ENCODE measurements at places on chromosomes 16 and 17. TPM values are rescaled to one million over a fixed set of nuclear protein-coding genes. Genes with fewer than 3 reads are reported as not detected.
A peak's percentile ranks its signal among the peaks of the same experiment; 100 is the strongest.

- no peak overlapping the region for H3K4me3 ChIP-seq
- peaks cover 11% of the 10 kb centered on the region for H3K27me3 ChIP-seq
- no peak overlapping the region for H3K27ac ChIP-seq
- no peaks in the 10 kb centered on the region for H3K36me3 ChIP-seq
- DNase-seq = no peak
Measured at GRCh38 chr16:54128629-54129234, 157.9 kb downstream of the IRX3 start.

- H3K27ac ChIP-seq = no peak overlapping the region
- H3K27me3 ChIP-seq = no peaks in the 10 kb centered on the region
- H3K4me3 ChIP-seq = no peak overlapping the region
- H3K4me1 ChIP-seq = no peaks in the 10 kb centered on the region
- DNase-seq = no peak
- H3K36me3 ChIP-seq = peaks cover 23% of the 10 kb centered on the region
Measured at GRCh38 chr17:37317867-37318266, 57.9 kb upstream of the C17orf78 start.

- H3K27ac ChIP-seq = no peak overlapping the region
- no peaks in the 10 kb centered on the region for H3K4me1 ChIP-seq
- H3K27me3 ChIP-seq = no peaks in the 10 kb centered on the region
- no peak overlapping the region for H3K4me3 ChIP-seq
Measured at GRCh38 chr16:64627781-64628180, 494.1 kb downstream of the CDH11 start.

- H3K36me3 ChIP-seq = no peaks in the 10 kb centered on the region
- H3K27me3 ChIP-seq = peaks cover 6% of the 10 kb centered on the region
- H3K4me3 ChIP-seq = no peak overlapping the region
- no peak overlapping the region for H3K27ac ChIP-seq
Measured at GRCh38 chr16:2719328-2720063, 528 bp downstream of the PRSS27 start.

GRCh38 chr17:45874151-45874550, 20.2 kb upstream of the MAPT start:
- H3K27ac ChIP-seq = no peak overlapping the region
- peaks cover 13% of the 10 kb centered on the region for H3K27me3 ChIP-seq
- DNase-seq = no peak

- H3K36me3 ChIP-seq = no peaks in the 10 kb centered on the region
- no peak overlapping the region for H3K27ac ChIP-seq
- H3K27me3 ChIP-seq = peaks cover 3% of the 10 kb centered on the region
- H3K4me3 ChIP-seq = no peak overlapping the region
- DNase-seq = no peak
Measured at GRCh38 chr17:55601874-55602364, 90.7 kb upstream of the SMIM36 start.

DNA sequence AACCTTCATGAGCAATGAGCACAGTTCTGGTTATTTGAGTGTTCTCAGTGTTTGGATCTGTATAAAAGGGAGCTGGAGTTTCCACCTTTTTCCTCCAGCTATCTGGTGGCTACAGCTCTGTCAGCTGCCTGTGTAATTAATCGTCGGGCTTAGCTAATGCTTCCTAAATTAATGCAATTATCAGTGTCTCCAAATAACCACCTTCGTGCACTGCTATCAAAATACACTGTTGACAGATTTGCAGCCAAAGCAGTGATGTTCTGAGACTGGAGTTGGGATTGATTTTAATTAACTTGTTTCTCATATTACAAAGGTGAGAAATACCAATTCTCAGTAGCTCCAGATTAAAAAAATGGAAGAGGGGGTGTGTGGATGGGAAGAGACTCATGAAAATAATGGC, 325.8 kb downstream of the CBLN1 start:
- DNase-seq = no peak
- no peaks in the 10 kb centered on the region for H3K27me3 ChIP-seq
- no peak overlapping the region for H3K4me3 ChIP-seq
- H3K27ac ChIP-seq = no peak overlapping the region
- no peaks in the 10 kb centered on the region for H3K4me1 ChIP-seq
- H3K36me3 ChIP-seq = no peaks in the 10 kb centered on the region

DNA sequence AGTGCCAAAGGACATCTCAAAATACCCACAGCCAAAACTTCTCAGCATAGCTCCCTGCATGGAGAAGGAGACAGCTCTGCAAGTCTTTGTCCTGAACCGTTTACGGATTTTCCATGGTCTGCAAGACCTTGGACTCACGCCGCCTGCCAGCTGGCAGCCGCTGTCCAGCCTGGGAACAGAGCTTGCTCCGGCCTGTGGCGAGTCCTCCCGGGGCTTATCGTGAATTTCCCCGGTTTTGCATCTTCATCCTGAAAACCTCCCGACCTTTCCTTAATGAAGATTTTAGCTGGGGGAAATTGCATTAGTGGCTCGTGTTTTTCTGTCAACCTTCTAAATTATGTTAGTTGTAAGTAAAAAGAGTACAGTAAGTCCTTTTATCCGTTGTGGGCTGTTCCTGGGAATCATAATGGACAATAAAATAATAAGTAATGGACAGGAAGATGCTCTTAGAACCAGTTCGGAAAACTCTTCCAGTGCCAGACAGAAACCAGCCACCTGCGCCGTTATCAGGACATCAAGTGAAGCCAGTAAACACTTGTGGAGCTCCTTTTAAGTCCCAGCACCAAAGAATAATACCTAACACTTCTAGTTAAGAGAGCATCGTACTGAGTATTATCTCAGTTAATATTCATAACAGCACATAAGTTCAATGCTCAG, 112.4 kb upstream of the NOL11 start:
- H3K4me3 ChIP-seq = no peak overlapping the region
- no peaks in the 10 kb centered on the region for H3K27me3 ChIP-seq
- H3K27ac ChIP-seq = no peak overlapping the region
- H3K4me1 ChIP-seq = no peaks in the 10 kb centered on the region
- DNase-seq = no peak

DNA sequence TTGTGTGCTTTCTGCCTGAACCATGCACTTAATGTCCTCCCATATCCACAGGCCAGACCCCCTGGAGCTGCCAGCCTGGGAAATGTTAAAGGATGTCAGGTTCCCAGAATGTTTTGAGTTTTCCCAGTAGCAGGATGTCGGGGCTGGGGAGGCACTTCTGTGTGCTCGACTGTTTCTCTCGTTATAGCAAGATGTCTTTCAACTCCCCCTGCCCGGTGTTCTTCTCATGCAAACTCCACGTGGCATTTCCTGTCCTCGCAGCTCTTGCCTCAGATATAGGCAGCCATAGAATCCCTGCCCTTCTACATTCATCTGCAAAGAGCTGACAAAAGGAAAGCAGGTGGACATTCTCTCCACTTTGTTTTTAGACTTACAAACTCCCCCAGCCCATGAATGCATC, 457.2 kb upstream of the CDH11 start:
- H3K27ac ChIP-seq = no peak overlapping the region
- H3K36me3 ChIP-seq = no peaks in the 10 kb centered on the region
- no peak for DNase-seq
- no peaks in the 10 kb centered on the region for H3K27me3 ChIP-seq

DNA sequence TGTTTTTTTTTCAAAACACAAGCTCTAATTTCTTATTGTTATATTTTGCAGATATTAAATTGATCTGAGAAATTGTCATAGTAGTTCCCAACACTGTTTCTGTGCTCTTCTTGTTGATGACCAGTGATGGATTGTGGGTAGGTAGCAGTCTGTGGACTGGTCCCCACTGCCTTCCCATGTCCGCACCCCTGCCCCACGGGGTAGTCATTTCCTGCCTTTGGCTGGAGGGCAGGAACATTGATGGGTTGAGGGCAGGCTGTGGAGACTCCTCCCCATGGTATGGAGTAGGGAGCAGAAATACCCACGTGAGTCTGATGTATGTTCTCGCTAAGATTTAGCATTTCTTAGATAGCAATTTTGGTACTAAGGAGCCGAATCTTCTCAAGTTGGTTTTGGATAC, 762.0 kb downstream of the CDH8 start:
- no peaks in the 10 kb centered on the region for H3K4me1 ChIP-seq
- H3K27me3 ChIP-seq = no peaks in the 10 kb centered on the region
- no peak overlapping the region for H3K27ac ChIP-seq

- no peak overlapping the region for H3K4me3 ChIP-seq
- peaks cover 3% of the 10 kb centered on the region for H3K27me3 ChIP-seq
- peaks cover 8% of the 10 kb centered on the region for H3K4me1 ChIP-seq
- no peak for DNase-seq
- no peaks in the 10 kb centered on the region for H3K36me3 ChIP-seq
Measured at GRCh38 chr16:72937360-72937759, 110.6 kb downstream of the ZFHX3 start.

DNA sequence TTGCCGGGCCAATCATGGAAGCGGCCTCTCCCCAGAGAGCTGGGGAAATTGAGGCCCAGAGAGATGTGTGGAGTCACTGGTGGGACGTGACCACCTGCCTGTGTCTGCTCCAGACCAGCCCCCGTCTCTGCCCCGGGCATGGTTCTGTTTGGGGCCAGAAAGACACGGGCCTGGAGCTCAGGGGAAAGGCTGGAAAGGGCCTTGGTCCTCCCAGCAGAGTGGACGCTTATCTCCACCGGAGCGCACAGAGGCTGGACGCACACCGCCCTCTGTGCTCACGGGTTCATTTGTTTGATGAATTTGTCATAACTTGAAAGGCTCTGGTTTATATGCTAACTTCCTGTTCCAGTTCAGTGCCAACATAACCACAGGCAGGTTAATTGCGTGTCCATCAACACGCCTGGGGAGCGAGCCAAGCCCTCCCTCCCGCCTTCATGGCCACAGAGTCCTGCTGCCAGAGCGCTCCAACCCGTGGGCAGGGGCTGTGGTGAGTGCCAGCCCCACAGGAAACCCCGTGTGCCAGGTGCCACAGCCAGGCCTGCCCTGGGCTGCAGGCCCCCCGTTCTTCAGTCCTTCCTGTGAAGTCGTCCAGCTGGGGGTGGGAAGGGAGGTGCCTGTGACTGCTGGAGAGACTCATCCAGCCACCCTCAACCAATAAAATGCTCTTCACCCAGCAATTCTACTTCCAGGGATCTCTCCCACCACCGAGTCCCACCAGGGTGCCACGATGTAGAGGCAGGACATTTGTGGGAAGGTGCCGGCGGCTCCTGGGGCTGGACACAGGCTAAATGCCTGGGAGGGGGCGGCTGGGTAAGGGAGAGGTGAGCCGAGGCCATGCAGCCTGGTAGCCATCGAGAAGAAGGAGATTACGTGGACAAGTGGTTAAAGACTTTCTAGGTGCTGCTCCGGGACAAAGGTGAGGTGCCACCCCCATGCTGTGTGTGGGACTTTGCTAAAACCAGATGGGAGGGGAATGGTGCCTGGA, 29.4 kb upstream of the BAHCC1 start:
- peaks cover 22% of the 10 kb centered on the region for H3K27me3 ChIP-seq
- no peak overlapping the region for H3K27ac ChIP-seq
- no peak for DNase-seq
- H3K36me3 ChIP-seq = no peaks in the 10 kb centered on the region
- no peak overlapping the region for H3K4me3 ChIP-seq

- peaks cover 8% of the 10 kb centered on the region for H3K27me3 ChIP-seq
- H3K27ac ChIP-seq = no peak overlapping the region
- no peaks in the 10 kb centered on the region for H3K4me1 ChIP-seq
- no peak for DNase-seq
Measured at GRCh38 chr16:56048425-56049105, 142.7 kb upstream of the GNAO1 start.

DNA sequence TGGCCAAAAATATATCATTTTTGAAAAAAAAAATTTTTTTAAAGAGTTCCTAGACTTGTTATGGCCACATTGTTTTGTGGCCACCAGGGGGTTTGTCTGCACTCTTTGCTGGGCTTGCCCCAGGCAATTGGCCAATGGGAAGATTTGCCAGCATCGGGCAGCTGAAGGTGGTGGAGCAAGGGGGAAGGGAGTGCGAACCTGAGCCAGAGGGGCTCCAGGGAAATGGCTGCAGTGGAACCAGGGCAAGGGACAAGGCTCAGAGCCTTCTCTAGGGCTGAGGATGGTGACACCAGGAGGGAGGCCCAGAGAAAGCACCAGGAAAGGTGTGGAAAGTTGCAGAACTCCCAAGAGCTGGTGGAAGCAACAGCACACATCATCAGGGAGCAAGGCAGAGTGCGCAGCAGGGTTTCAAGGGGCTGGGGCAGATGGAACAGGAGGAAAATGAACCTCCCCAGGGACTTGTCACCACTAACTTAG, 15.5 kb upstream of the CMIP start:
- H3K36me3 ChIP-seq = no peaks in the 10 kb centered on the region
- no peak for DNase-seq
- H3K4me1 ChIP-seq = peaks cover 16% of the 10 kb centered on the region

DNA sequence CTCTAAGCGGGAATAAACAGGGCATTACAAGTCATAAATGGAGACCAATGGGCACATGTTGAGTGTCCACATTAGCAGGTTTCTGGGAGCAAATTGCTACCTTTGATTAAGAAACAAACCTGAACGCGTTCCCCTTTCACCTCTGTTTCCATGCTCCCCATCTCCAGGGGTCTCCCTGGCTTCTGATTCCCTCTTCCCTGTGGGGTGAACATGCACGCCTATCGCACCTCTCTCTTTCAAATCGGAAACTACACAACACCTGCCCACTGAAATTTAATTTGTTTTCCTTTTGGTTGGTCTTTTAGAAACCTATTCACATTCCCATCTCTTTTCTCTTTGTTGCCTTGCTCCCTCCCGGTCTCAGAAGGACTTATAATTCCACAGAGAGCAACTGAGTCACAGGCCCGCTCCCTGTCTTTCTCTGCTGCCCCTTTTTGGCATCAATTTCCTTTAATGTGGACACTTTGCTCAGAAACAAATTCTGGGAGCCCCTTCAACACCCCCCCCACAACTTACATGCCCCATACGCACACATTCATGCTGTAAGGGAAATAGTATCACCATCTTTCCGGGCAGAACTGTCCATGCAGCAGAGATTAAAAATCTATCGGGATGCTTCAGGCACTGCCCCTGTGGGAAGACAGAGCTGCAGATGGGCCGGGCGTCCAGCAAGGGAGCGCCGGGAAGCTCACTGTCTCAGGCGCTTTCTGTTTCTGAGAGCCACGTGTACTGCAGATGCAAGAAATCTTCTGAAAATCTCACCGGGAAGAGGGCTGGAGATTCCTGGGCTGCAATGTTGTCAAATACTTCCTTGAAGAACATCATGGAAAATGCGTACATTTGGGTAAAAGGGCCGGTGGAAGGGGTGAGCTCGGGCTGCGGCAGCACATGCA, 7.2 kb upstream of the FOXF1 start:
- H3K27me3 ChIP-seq = peaks cover 89% of the 10 kb centered on the region
- H3K4me3 ChIP-seq = no peak overlapping the region
- DNase-seq = no peak
- H3K4me1 ChIP-seq = peaks cover 22% of the 10 kb centered on the region
- H3K27ac ChIP-seq = no peak overlapping the region

DNA sequence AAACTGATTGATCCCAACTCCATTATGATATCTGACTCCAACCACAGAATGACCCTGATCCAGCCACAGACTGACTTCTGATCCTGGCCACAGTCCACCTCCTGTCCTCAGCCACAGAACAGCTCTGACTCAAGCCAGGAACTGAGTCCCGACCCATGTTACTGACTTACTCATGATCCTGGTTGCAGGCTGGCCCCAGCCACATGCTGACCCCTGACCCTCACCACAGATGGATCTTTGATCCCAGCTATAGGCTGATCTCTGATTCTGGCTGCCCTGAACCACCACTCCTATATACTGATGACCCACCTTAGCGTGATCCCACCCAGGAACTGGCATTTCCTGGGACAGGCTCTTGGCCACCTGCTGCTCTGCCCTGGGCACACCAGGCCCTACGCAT, 32.2 kb upstream of the IL21R start:
- no peak for DNase-seq
- peaks cover 54% of the 10 kb centered on the region for H3K4me1 ChIP-seq
- H3K27ac ChIP-seq = peak overlapping the region; percentile 74
- no peak overlapping the region for H3K4me3 ChIP-seq

TNFSF13 gene
- total RNA-seq = 2.2 TPM

CD300LB gene
- not detected for total RNA-seq

KRTAP9-8 gene
- not detected for total RNA-seq

EFCAB5 gene
- 0.60 TPM for total RNA-seq

OTOA gene
- 0.10 TPM for total RNA-seq

ZG16 gene
- not detected for total RNA-seq

RGS11 gene
- 0.29 TPM for total RNA-seq

SLC9A5 gene
- total RNA-seq = 5.1 TPM

KIFC3 gene
- 0.96 TPM for total RNA-seq
